Stimulated activated CD4-positive, alpha-beta T cell treated with anti-CD3 and anti-CD28 coated beads, Interleukin-15, amount 100 ng/mL, for 1 hour (primary cell): ENCODE measurements at places on chromosomes 16 and 17.

DNA sequence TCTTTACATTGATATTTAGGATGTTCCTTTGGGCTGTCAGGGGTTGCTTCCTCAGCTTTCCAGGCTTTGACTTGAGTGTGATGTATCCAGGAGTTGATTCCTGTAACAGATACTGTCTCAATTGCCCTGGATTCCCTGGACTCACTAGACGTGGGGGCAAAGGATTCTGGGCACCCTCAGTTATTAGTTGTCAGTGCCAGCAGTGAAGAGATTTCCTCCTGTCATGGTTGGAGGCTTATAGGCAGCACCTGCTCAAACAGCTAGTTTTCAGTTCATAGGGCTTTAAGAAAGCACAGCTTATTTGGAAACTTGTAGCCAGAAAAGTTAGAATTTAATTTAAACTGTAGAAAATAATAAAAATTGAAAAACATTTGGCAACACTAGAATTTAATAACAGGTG lies 9.5 kb upstream of the B4GALNT2 start:
- DNase-seq, result no peak

GRCh38 chr17:50184611-50185398 lies 16.6 kb downstream of the COL1A1 start:
- DNase-seq, result no peak

DNA sequence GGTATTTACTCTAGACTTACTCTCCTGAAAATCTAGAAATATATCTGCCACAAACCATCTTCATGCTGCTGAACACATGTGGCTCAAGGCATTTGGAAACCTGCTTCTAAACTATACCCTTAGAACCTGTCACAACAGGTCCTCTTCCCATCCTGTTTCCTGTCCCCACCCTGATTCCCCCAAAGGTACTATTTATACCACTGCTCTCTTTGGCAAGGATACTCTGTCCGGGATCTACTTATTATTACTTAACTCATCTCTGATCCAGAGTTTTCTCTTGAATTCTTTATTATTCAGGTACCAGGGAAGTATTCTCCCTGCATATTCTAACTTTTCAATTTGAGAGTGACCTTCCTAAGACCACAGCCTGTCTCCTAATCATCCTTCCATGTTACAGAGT lies 33.4 kb downstream of the TRAF4 start:
- DNase-seq, result no peak

- no peak for DNase-seq
Measured at GRCh38 chr16:3485821-3486505, 9.3 kb downstream of the C16orf90 start.
